Left ventricle myocardium inferior (tissue), 1 donor: ENCODE measurements at places on chromosomes 11 and 22.

- no peak overlapping the region for H3K27ac ChIP-seq
- no peaks in the 10 kb centered on the region for H3K36me3 ChIP-seq
- peaks cover 21% of the 10 kb centered on the region for H3K4me1 ChIP-seq
- peak overlapping the region; percentile 69 for H3K4me3 ChIP-seq
- peak; percentile 38 for DNase-seq
Observed at GRCh38 chr11:77472991-77473800, 698 bp downstream of the PAK1 start.

DNA sequence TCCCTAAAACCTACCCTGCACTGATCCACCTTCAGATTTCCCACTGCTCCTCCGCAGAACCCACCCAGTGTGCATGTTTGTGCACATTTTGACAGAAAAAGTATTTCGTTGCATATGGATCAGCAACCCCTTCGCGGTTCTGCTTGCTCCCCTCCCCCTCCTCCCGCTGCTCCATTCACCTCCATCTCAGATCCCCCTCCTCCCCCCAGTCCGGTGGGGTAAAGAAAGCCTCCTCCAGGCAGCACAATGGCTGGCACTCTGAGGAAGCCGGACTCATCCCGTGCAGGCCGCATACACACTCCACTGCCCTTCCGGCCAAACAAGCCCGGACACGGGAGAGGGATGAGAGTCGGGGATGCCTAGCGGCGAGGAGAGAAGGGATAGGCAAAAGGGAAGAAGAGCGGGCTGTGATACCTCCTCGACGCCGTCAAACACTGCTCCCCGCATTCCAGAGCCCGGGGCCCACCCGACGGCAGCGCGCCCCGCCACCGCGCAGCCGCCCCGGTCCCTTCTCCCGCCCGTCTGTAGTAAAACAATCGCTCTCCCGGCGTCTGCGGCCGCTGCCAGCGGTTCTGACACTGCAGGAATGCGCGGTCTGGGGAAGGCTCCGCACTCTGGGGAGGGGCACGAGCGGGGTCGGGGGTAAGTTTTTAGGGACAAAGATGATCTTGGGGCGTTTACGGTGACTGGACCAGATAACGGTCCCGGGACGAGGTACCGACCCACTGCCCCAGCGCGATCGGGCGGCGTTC, 915 bp downstream of the FEZ1 start:
- no peaks in the 10 kb centered on the region for H3K36me3 ChIP-seq
- H3K4me3 ChIP-seq, result peak overlapping the region; percentile 78
- peak; percentile 37 for DNase-seq
- H3K4me1 ChIP-seq, result peaks cover 22% of the 10 kb centered on the region
- H3K27ac ChIP-seq, result peak overlapping the region; percentile 75

GRCh38 chr22:39179841-39180335, 27.4 kb upstream of the CBX7 start:
- no peaks in the 10 kb centered on the region for H3K27me3 ChIP-seq
- H3K4me1 ChIP-seq, result peaks cover 61% of the 10 kb centered on the region
- H3K4me3 ChIP-seq, result no peak overlapping the region

DNA sequence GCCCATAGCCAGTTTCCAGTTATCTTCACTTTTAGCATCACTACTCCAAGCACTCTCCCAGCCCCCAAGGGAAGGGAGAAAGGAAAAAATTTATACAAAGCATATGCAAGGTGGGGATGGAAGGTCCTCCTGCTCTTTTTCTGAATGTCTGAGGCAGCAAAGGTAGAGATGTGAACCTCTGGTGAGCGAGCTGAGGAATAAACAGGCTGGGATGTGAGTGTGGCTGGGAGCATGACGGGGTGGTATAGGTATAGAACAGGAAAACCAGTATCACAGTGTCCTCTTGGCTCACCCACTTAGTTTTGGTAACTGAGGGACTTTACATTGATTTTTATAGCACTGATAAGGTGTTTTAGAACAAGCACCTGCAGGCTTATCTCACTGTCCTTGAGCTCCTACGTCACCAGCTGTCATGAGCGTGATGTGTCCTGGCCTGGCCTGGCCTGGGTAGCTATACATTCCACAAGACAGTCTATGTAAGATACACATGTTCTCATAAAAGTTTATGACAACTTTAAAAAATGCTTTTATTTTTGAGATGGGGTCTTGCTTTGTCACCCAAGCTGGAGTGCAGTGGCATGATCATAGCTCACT, 10.3 kb upstream of the POLD3 start:
- no peaks in the 10 kb centered on the region for H3K4me1 ChIP-seq
- H3K36me3 ChIP-seq, result no peaks in the 10 kb centered on the region
- no peaks in the 10 kb centered on the region for H3K27me3 ChIP-seq

DNA sequence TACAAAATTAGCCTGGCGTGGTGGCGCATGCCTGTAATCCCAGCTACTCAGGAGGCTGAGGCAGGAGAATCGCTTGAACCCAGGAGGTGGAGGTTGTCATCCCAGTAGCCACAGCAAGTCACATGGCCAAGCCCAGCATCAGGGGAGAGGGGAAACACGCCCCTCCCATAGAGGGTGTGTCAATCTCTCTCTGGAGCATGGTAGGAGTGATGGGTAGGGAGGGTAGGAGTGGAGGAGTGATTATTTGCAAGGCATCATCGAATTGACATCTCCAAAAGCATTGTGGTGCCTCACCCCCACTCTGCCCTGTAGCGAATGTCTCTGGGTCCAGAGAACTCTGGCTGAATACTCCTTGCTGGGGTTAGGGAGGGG, 6.1 kb upstream of the SSTR3 start:
- H3K4me1 ChIP-seq, result no peaks in the 10 kb centered on the region
- H3K4me3 ChIP-seq, result no peak overlapping the region
- no peak overlapping the region for H3K27ac ChIP-seq
- H3K36me3 ChIP-seq, result no peaks in the 10 kb centered on the region
- H3K27me3 ChIP-seq, result peaks cover 93% of the 10 kb centered on the region
- no peak for DNase-seq

GRCh38 chr22:46027211-46028105, 50.5 kb upstream of the WNT7B start:
- peaks cover 49% of the 10 kb centered on the region for H3K4me1 ChIP-seq
- peak overlapping the region; percentile 89 for H3K27ac ChIP-seq
- H3K27me3 ChIP-seq, result no peaks in the 10 kb centered on the region
- DNase-seq, result peak; percentile 74

DNA sequence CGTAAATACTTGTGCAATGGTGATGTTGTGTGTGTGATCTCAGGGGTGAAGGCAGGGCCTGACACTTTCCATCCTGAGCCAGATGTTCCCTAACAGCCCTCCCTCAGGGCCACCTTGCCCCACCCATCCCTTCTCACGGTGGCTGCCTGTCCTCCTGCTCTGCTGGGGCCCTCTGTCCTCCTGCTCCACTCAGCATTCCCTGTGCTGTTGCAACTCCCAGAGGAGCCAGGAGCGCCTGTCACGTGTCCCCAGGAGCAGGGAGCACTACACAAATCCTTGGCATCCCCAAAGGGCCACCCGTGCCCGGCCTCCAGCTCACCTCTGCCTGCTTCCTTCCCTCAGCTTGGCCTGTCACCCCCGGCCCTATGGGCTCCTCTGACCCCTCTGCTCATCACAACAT, 10.2 kb upstream of the CSNK1E start:
- DNase-seq, result no peak
- H3K27ac ChIP-seq, result no peak overlapping the region
- H3K36me3 ChIP-seq, result no peaks in the 10 kb centered on the region
- no peaks in the 10 kb centered on the region for H3K27me3 ChIP-seq
- H3K4me3 ChIP-seq, result no peak overlapping the region
- H3K4me1 ChIP-seq, result no peaks in the 10 kb centered on the region

DNA sequence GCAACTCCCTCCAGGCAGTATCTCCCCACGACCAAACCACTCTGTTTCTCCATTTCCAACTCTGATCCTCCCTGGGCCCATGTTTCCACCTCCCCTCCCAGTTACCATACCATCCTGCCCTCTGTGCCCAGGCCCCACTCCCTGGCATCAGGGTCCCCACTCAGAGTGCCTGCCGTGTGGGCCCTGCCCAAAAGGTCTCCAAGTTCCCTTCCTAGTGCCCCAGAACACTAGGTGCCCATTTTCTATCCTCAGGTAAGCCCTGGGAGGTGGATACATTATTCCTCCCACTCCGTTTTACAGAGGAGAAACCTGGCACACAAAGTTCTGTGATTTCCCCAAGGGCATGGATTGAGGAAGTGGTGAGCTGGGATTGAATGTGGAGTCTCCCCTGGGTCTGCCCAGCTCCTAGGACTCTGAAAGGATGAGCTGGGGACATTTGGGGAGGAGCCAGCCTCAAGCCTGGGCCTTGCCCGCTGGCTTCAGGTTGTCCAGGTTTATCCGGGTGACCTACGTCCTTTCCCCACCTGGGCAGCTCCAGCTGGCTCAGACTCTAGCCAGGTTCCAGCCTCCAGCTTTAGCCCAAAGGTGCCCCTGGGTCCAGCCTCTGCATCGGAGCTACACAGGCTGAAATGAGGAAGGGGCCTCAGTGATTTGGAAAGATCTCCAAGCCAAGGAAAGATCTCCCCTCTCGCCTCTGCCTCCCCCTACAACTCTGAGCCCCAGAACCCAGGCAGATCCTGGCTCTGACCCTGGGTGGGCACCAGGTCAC, 2.2 kb upstream of the GSTT4 start:
- peaks cover 34% of the 10 kb centered on the region for H3K4me1 ChIP-seq
- H3K36me3 ChIP-seq, result no peaks in the 10 kb centered on the region
- no peaks in the 10 kb centered on the region for H3K27me3 ChIP-seq
- no peak for DNase-seq
- no peak overlapping the region for H3K4me3 ChIP-seq
- no peak overlapping the region for H3K27ac ChIP-seq

- H3K27me3 ChIP-seq, result peaks cover 70% of the 10 kb centered on the region
- H3K4me3 ChIP-seq, result no peak overlapping the region
- no peaks in the 10 kb centered on the region for H3K36me3 ChIP-seq
- no peak overlapping the region for H3K27ac ChIP-seq
- H3K4me1 ChIP-seq, result no peaks in the 10 kb centered on the region
Observed at GRCh38 chr11:113994077-113994954, 19.4 kb downstream of the HTR3A start.

- peak overlapping the region; percentile 87 for H3K27ac ChIP-seq
- no peaks in the 10 kb centered on the region for H3K36me3 ChIP-seq
- peak; percentile 51 for DNase-seq
- no peaks in the 10 kb centered on the region for H3K27me3 ChIP-seq
Observed at GRCh38 chr11:72642043-72642883, 32.0 kb downstream of the PDE2A start.

DNA sequence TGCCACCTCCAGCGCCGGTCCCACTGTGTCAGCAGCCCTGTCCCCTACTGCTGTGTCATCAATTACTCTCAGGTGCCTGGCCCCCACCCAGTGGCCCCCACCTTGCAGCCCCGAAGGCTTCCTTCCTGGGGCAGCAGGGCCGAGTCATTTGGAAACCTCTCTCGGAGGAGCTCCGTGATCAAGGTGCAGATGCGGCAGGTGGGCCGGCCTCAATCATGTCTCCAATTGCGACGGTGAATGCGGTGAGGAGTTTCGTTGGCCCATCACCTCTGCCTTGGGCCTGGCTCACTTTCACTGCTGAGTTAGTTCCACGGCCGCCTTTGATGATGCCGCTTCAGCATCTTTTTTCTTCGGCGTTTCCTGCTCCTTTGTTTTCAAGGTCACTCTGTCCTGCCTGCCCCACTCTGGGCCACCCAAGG, 11.3 kb upstream of the CXCR5 start:
- H3K27ac ChIP-seq, result no peak overlapping the region
- H3K36me3 ChIP-seq, result no peaks in the 10 kb centered on the region
- no peak for DNase-seq
- no peaks in the 10 kb centered on the region for H3K27me3 ChIP-seq
- H3K4me3 ChIP-seq, result no peak overlapping the region

GRCh38 chr22:41009222-41009948, 58.2 kb downstream of the RBX1 start:
- no peaks in the 10 kb centered on the region for H3K4me1 ChIP-seq
- no peaks in the 10 kb centered on the region for H3K27me3 ChIP-seq
- H3K27ac ChIP-seq, result no peak overlapping the region
- no peak for DNase-seq
- no peak overlapping the region for H3K4me3 ChIP-seq

DNA sequence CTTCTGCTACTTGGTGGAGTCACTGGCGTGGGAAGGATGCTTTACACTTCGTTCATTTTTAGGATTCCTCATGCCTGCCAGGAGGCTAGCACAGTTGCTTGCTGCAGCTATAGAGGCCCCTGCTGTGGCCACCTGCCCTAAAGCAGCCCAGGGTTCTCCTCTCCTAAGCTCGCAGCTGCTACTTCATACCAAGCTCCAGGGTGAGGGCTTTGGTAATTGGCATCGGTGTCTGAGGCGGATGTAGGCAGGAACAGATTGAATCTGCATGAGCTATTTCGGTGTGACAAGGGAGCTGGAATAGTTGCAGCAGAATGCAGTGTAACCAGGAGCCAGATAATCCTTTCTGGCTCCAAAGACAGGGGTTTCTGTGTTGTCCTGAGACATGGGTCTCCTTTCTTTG, 133.1 kb downstream of the MICAL2 start:
- peaks cover 26% of the 10 kb centered on the region for H3K36me3 ChIP-seq
- H3K27ac ChIP-seq, result peak overlapping the region; percentile 57

DNA sequence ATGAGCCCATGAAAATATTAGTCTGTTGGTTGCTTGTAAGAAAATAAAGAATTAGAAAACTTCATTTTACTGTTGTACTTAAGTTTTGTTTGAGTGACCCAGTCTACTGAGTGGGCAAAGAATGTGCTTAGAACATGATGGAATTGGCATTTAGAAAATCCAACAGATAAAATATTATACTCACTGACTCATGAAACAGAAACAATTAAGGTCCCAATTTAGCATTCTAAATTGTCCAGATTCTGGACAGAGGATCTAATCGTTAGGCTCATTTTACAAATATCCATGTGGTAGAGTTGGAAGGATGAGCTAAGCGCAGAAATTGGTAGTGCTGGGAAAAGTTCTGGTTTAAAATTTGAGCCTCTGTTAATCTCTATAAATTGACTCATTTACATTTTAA, 45.4 kb downstream of the METTL15 start:
- peaks cover 16% of the 10 kb centered on the region for H3K36me3 ChIP-seq
- no peak overlapping the region for H3K4me3 ChIP-seq

GRCh38 chr11:78371221-78371891, 46.3 kb downstream of the GAB2 start:
- H3K4me3 ChIP-seq, result no peak overlapping the region
- no peaks in the 10 kb centered on the region for H3K36me3 ChIP-seq
- H3K27ac ChIP-seq, result peak overlapping the region; percentile 70
- DNase-seq, result no peak
- H3K4me1 ChIP-seq, result peaks cover 43% of the 10 kb centered on the region

- H3K4me1 ChIP-seq, result peaks cover 9% of the 10 kb centered on the region
- H3K36me3 ChIP-seq, result no peaks in the 10 kb centered on the region
- DNase-seq, result no peak
- no peak overlapping the region for H3K4me3 ChIP-seq
Observed at GRCh38 chr11:63556404-63557013, 6.7 kb downstream of the PLAAT2 start.
